Stimulated activated CD8-positive, alpha-beta memory T cell treated with anti-CD3 and anti-CD28 coated beads, Interleukin-2, amount 100 ng/mL, for 1 hour (primary cell): ENCODE measurements at places on chromosomes 5 and 9.

DNA sequence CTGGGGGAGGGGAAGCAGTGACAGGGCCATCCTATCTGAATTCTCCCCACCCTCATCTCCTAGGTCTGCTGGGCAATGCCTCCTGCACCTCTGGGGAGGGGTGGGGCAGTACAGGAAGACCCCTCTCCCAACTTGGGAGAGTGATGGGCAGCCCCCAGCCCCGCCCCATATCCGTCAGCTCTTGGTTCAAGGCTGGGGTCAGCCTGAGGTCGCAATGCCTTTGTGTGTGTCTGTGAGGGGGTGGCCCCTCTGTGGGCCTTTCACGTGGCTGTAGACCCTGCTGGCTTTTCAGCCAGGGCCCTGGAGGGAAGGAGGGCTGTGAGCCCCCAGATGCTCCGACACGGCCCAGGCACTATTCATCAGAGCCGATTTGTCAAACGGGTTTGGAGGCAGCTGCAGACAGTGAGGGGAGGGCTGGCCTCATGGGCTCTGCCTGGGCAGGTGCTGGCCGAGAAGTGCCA, 49.5 kb upstream of the RNU6ATAC start:
- no peak for DNase-seq

DNA sequence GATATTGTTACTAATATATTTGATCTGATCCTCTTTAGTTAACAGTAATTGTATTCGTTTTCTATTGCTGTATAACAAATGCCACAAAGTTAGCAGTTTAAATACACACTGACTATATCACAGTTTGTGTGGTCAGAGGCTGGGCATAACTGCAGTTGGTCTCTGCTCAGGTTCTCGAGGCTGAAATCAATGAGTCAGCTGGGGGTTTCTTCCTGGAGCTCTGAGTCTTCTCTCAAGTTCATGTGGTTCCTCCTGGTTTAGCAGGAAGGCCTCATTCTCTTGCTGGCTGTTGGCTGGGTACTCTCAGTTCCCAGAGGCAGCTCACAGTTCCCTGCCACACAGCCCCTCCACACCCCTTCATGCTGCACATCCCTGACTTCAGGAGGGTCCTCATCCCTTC, 20.7 kb downstream of the COL23A1 start:
- DNase-seq: no peak

DNA sequence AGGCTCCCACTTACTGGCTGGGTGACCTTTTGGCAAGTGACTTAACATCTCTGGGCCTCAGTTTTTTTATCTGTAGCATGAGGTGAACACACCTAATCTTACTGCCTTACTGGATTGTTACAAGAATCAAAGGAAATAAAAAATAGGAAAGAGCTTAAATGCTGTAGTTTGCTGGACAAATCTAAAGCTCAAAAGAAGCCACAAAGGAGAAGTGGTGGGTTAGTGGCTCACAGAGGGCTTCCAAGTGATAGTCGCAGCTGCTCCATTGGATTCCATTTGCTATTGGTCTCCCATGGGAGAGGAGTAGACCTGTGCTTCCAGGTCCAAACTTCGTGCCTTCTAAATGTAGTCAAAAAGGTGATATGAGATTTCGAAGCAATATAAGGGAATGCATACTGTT, 123.6 kb downstream of the SEMA6A start:
- no peak for DNase-seq

- no peak for DNase-seq
These were observed 132.7 kb upstream of the DMRT1 start for GRCh38 chr9:708551-709432.

- no peak for DNase-seq
These were observed 265.5 kb downstream of the CWC27 start for GRCh38 chr5:65034029-65034812.

DNA sequence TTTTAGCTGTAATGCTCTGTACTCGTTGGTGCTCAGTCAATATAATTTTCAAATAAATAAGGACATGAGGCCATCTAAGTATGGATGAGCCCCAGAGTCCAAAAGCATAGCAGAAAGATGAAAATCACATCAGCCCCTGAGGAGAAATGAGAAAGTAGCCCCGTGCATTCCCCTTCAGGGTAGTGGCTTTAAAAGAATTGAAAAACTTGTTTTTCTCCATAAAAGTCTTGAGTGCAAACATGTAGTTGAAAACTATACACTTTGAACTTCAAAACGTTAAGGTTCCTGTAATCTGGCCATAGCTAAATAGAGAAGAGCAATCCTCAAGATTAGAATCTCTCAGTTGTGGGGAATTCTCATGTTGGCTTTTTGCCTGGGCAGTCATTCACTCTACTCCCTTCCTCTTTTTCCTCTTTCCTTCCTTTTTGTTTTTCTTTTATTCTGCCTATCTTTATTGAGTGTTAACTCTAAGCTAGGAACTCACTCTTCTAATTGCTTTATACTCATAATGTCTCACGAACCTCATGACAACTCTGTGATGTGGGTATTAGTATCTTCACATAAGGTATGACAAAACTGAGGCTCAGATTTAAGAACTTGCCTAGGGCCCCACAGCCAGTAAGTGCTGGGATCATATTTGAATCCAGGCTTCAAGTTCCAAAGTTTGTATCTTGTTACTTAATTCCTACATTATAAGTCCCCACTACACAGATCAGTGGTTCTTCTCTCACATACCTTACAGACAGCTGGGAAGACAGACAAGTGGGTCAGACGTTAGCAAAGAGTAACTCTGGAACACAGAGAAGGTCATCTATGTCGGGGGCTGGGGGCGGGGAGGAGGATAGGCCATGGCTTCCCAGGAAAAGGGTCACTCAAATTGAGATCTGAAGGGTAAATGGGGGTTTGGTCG, 46.4 kb upstream of the ABCA1 start:
- DNase-seq: no peak

DNA sequence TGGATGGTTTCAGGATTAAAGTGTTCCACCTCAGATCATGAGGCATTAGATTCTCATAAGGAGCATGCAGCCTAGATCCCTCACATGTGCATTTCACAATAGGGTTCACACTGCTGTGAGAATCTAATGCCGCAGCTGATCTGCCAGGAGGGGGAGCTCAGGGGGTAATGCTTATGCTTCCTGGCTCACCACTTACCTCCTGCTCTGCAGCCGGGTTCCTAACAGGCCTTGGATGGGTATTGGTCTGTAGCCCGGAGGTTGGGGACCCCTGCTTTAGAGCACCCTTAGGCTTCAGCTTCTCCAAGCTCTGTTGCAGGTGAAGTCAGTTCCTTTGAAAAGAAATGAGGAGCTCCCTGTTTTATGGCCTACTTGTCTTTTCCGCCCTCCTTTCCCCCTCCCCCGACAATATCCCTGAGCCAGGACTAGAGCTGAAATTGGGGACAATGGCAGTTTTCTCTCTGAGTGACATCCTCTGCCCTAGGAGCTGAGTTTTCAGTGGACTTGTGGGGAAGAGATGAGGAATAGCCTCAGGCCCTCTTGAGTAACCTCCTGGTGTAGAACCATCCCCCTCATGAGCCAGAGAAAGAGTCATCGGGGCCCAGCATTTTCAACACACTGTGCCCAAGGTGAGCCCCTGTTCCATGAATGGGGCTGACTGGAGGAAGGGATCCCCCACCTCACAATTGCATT, 16.2 kb upstream of the MAT2B start:
- no peak for DNase-seq

DNA sequence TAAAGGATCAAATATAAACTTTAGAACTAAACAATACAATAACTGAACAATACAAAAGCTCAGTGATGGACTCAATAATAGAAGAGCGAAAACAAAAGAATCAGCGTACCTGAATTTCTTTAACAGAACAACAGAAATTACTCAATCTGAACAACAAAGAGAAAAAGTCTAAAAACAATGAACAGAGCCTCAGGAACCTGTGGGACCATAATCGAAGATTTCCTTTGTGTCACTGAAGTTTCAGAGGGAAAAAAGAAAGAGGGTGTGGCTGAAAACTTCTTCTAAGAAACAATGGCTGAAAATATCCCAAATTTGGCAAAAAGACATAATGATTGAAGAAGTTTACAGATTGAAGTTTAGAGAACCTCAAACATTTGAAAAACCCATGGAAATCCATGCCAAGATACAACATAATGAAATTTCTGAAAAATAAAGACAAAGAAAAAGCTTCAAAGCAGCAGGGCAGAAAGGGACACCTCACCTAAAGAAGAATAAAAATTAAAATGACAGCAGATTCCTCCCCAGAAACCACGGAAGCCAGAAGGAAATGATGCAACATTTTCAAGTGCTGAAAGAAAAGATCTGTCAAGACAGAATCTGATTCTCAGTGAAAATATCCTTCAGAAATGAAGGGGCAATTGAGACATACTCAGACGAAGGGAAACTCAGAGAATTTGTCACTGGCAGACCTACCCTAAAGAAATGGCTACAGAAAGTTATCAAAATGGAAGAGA, 288.8 kb downstream of the ARL15 start:
- no peak for DNase-seq

DNA sequence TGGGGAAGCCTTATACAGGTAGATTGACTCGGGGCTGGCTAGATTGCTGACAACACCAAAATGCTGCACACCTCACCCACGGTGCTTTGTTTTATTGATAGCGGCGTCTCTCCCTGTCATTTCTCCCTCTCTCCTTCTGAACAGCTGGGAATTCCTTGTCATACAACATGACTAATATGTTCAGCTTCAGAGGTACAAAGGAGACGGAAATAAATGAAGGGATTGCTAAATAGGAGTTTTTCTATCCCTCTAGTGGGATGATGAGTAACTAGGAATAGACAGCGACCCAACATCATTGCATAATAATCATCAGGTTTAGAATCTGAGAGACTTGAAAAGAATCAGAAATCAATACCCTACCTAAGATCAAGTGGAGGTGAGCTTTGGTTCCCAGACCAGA, 337.7 kb upstream of the PANK3 start:
- no peak for DNase-seq

GRCh38 chr5:100654895-100655294, 119.7 kb downstream of the FAM174A start:
- DNase-seq: no peak

DNA sequence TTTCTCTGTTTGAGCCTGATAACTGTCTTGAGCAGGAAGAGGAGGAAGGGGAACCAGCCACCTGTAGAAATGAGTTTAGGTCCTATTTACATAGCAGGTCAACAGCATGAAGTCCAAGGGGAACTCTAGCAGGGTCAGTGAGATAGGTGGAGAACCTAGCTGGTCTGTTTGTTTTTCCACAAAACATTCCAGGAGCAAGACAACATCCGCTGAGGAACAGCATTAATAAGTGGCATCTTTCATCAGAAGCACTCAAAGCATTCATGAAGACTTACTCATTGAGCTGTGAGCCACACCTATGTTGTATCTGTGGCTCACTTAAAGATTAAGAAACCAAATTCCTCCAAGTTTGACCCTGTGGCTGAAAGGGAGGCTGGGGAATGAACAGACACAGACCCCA, 115.9 kb downstream of the ACTBL2 start:
- DNase-seq: no peak

DNA sequence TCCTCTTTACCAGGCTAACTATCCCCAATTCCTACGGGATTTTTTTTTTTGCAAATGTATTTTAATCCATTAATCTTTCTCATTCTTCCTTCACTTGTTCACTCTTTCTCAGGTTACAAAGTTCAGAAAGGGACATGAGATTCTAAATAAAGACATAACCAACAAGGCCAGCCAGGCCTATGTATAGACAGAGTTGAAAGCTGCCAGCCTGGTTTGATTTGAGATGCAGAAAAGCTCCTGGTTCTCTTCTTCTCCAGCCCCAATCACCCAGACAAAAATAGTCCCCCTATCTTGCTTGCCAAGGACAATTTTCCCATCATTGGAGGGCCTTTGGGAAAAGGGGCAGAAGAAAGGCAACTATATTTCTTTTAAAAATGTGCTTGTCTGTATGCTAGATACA, 398.8 kb downstream of the NFIB start:
- no peak for DNase-seq

DNA sequence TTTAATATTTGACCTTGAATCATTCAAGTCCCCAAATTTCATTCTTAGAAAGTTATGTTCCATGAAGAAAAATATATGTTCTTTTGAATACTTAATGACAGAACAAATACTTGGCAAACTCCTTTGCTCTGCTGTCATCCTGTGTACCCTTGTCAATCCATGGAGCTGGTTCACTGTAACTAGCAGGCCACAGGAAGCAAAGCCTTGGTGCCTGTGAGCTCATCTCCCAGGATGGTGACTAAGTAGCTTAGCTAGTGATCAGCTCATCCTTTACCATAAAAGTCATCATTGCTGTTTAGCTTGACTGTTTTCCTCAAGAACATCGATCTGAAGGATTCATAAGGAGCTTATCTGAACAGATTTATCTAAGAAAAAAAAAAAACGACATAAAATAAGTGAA, 65.4 kb downstream of the WDR41 start:
- no peak for DNase-seq

GRCh38 chr9:14958989-14959388, 48.8 kb upstream of the FREM1 start:
- DNase-seq: no peak

- no peak for DNase-seq
These were observed 2.5 kb upstream of the MED27 start for GRCh38 chr9:132082188-132082587.

DNA sequence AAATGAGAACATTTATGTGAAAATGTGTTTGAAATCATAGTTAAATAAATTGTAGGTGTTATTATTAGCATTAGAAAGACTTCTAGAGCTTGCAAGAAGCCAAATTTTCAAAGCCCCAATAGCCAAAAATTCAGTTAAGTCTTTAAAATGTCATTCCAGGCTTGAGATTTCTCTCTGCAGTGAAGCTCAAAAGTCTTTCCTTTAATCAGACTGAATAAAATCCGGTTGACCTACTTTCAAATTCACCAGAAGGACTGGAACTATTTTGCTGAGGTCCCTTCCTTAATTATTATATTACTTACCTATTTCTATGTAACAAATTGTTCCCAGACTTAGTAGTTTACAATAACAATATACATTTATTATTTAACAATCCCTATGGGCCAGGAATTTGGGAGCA, 112.2 kb upstream of the TRPM3 start:
- no peak for DNase-seq

GRCh38 chr5:2005101-2006041, 122.6 kb upstream of the IRX4 start:
- DNase-seq: no peak
